Left lung (tissue), 14 donors: ENCODE measurements at places on chromosomes 7 and 10. TPM values are rescaled to one million over a fixed set of nuclear protein-coding genes. Genes with fewer than 3 reads are reported as not detected.

The PTTG1IP2 gene
- not detected for polyA plus RNA-seq

The ANKRD61 gene
- 2.5 TPM for polyA plus RNA-seq

The NOS3 gene
- 8.6 TPM for polyA plus RNA-seq

The IDI2 gene
- 0.17 TPM for polyA plus RNA-seq

The RNF148 gene
- 0.60 TPM for polyA plus RNA-seq

The CALML3 gene
- 0.87 TPM for polyA plus RNA-seq

The COBL gene
- polyA plus RNA-seq: 6.9 TPM

The SOSTDC1 gene
- polyA plus RNA-seq: 33.0 TPM

The TRPV5 gene
- 0.17 TPM for polyA plus RNA-seq

The RUFY2 gene
- 47.2 TPM for polyA plus RNA-seq

The CTAGE4 gene
- 10.1 TPM for polyA plus RNA-seq

The PRF1 gene
- 3.2 TPM for polyA plus RNA-seq

The DOCK4 gene
- polyA plus RNA-seq: 64.3 TPM

The NUTM2B gene
- 2.7 TPM for polyA plus RNA-seq

The CCL24 gene
- polyA plus RNA-seq: 0.38 TPM

The PKD2L1 gene
- polyA plus RNA-seq: 0.31 TPM

The VGF gene
- polyA plus RNA-seq: 0.82 TPM

The ELAPOR2 gene
- 30.1 TPM for polyA plus RNA-seq

The MICALL2 gene
- polyA plus RNA-seq: 13.7 TPM

The ADK gene
- 44.8 TPM for polyA plus RNA-seq
